ENCODE measurements at places on chromosomes 12 and 14. TPM values are rescaled to one million over a fixed set of nuclear protein-coding genes. Genes with fewer than 3 reads are reported as not detected.

DNA sequence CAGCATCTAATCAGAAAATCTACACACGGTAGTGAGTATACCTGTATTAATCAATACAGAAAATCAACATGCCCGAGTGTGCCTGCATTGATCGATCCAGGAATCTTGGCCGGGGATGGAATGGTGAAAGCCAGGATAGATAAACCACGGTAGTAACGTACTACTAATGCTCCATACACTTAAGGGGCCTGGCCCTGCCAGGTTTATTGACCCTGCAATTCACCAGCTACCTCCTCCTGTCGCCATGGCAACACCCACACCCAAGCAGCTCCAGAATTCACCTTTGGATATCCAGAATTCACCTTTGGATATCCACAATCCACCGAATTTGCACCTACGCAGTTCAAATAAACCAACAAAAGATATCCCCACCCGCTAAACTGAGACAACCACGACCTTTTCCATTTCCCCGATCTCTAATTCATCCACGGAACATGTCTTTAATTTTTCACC, 14.8 kb upstream of the CALM1 start:
- no peak for DNase-seq
- H3K27me3 ChIP-seq: peaks cover 2% of the 10 kb centered on the region
- no peaks in the 10 kb centered on the region for H3K36me3 ChIP-seq
- H3K4me1 ChIP-seq: peaks cover 15% of the 10 kb centered on the region

GRCh38 chr14:73180385-73180805, 44.1 kb downstream of the PSEN1 start:
- H3K4me3 ChIP-seq: no peak overlapping the region
- peaks cover 2% of the 10 kb centered on the region for H3K4me1 ChIP-seq
- peaks cover 3% of the 10 kb centered on the region for H3K36me3 ChIP-seq

DNA sequence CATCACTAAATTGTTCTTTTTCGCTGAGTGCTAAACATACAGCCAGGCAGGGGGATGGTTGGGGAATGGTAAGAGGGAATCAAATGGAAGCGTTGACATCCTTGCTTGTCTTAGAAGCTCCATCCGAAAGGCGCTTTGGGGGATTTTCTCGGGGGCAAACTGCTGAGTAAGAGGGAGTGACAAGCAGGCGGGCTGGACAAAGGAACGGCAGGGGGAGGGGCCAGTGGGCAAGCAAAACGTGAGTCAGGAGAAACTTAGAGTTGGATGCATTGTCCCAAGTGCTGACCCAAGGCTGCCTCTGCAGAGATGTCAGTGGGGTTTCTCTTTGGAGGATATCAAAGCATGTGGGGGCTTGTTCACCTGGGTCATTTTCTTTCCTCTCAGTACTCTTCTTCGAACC, 480.5 kb downstream of the VRK1 start:
- DNase-seq: no peak
- H3K27me3 ChIP-seq: peaks cover 17% of the 10 kb centered on the region
- H3K36me3 ChIP-seq: no peaks in the 10 kb centered on the region
- H3K4me1 ChIP-seq: peaks cover 19% of the 10 kb centered on the region
- H3K4me3 ChIP-seq: no peak overlapping the region

- H3K27ac ChIP-seq: no peak overlapping the region
- no peak overlapping the region for H3K4me3 ChIP-seq
- H3K27me3 ChIP-seq: no peaks in the 10 kb centered on the region
- H3K36me3 ChIP-seq: peaks cover 6% of the 10 kb centered on the region
Observed at GRCh38 chr12:32016680-32017482, 57.7 kb downstream of the RESF1 start.

- DNase-seq: no peak
- no peak overlapping the region for H3K27ac ChIP-seq
- no peaks in the 10 kb centered on the region for H3K36me3 ChIP-seq
- H3K4me1 ChIP-seq: peaks cover 7% of the 10 kb centered on the region
Observed at GRCh38 chr12:124504273-124505000, 63.0 kb downstream of the NCOR2 start.

GRCh38 chr14:101449114-101449513, 112.2 kb upstream of the DIO3 start:
- DNase-seq: no peak
- H3K4me3 ChIP-seq: no peak overlapping the region
- H3K27me3 ChIP-seq: peaks cover 93% of the 10 kb centered on the region
- no peaks in the 10 kb centered on the region for H3K36me3 ChIP-seq
- no peak overlapping the region for H3K27ac ChIP-seq
- no peaks in the 10 kb centered on the region for H3K4me1 ChIP-seq

DNA sequence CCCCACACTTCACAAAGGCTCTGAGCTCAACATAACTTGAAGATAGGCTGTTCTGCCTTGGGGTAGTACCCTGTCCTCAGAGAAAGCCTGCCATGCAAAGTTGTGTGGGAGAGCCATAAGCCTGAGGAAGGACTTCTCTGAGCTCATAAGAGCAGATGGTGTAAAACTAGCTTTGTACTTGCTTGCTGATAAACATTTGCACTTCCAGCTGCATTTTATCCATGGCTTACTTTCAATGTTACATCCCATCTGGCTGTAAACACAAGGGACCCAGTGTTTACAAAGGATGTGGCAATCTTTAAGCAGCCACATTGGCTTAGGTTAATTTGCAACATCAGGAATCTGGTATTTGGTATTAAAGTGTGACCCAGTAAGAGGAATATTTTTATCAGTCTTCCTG, 258.1 kb downstream of the IPO8 start:
- no peak overlapping the region for H3K27ac ChIP-seq
- no peaks in the 10 kb centered on the region for H3K36me3 ChIP-seq
- no peak overlapping the region for H3K4me3 ChIP-seq
- no peak for DNase-seq
- peaks cover 4% of the 10 kb centered on the region for H3K27me3 ChIP-seq

DNA sequence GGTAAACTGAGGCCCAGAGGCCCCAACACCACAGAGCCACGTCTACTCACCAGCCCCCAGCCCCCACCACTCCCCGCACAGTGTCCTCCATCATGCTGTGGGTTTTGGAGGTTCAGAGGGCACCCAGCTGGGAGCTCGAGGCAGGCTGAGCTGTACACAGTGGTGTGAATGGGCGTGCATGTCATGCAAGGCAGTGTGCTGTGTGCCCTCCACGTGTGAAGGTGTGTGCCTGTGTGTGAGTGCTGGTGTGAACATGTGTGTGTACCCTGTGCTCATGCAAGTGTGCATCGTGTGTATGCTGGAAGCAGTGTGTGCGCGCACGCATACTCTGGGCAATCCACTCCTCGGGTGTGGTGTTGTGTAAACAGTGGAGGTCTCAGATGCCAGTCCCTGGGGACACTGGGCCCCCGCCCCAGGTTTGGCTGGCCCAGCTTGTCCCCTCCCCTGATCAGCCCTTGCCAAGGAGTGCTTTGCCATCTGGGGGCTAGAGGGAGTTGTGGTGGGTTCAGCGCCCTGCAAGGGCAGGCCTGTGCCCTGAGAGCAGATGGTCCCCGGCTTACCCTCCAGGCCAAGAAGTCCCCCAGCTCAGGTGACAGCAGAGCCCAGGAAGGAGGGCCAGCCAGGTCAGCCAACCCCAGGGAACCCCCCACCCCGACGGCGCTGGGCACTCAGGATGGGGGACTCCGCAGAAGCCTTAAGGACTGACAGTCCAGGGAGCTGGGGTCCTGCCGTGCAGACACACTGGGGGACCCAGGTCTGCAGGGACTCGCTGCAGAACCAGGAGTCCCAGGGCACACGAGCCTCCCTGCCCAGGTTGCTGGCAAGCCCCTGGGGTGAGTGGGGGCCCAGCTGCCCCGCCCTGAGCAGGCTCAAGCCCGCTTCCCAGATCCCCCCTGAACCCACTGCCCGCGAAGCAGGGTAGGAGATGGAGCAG, 23.8 kb upstream of the GPR132 start:
- peaks cover 2% of the 10 kb centered on the region for H3K27me3 ChIP-seq
- no peak overlapping the region for H3K27ac ChIP-seq
- DNase-seq: peak; percentile 36
- peaks cover 22% of the 10 kb centered on the region for H3K4me1 ChIP-seq
- no peaks in the 10 kb centered on the region for H3K36me3 ChIP-seq

DNA sequence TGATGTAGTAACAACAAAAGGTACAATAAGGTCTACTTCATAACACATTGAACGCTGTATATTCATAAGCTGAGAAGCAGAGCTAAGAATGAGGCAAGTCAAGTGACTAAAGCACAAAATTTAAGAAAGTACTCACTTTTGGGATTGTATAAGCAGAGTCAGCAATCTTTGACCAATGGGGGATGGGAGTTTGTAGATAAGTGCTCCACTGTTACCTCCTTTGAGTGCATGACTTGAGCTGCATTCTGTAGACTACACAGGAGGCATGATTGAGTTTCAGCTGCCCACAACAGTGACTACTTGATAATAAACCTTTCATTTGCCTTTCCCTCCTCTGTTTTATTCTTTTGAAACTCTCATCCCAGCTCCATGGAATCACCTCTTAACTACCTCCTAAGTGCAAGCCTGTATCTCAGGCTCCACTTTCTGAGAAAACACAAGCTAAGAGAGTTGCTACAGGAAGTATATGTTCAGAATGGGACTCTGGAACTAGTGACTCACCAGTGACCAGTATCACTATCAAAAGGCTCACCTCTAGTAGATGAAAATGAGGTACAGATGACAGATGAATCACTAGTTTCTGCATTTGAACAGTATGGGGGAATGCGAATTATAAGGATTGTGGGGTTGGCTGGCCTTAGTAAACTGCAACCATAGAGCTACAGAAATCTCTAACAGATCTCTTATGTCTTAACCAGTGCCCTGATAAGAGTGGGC, 49.2 kb downstream of the SLC35F4 start:
- H3K4me3 ChIP-seq: no peak overlapping the region
- H3K27ac ChIP-seq: no peak overlapping the region
- no peaks in the 10 kb centered on the region for H3K27me3 ChIP-seq
- no peak for DNase-seq
- H3K4me1 ChIP-seq: no peaks in the 10 kb centered on the region

- H3K27me3 ChIP-seq: no peaks in the 10 kb centered on the region
- H3K4me1 ChIP-seq: peaks cover 5% of the 10 kb centered on the region
- H3K27ac ChIP-seq: no peak overlapping the region
- DNase-seq: no peak
Observed at GRCh38 chr12:48040354-48040753, 36.1 kb upstream of the COL2A1 start.

DNA sequence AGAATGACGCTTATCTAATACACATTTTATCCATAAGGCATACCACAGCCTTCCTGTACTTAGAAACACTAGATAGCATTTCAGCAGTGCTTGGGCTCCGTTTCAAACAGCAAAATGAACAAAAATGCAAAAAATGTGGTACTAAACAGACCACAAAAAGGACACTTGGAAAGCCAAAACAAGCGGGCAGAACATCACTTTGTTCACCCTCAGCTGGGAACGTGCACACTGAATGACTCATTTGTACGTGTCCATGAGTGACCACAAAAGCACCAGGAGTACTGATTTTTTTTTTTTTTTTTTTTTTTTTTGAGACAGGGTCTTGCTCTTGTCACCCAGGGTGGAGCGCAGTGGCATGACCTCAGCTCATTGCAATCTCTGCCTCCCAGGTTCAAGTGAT, 8.9 kb upstream of the FOXN3 start:
- H3K36me3 ChIP-seq: peaks cover 7% of the 10 kb centered on the region
- H3K27me3 ChIP-seq: no peaks in the 10 kb centered on the region
- DNase-seq: no peak
- peak overlapping the region; percentile 37 for H3K4me3 ChIP-seq
- H3K4me1 ChIP-seq: peaks cover 59% of the 10 kb centered on the region
- H3K27ac ChIP-seq: peak overlapping the region; percentile 72

DNA sequence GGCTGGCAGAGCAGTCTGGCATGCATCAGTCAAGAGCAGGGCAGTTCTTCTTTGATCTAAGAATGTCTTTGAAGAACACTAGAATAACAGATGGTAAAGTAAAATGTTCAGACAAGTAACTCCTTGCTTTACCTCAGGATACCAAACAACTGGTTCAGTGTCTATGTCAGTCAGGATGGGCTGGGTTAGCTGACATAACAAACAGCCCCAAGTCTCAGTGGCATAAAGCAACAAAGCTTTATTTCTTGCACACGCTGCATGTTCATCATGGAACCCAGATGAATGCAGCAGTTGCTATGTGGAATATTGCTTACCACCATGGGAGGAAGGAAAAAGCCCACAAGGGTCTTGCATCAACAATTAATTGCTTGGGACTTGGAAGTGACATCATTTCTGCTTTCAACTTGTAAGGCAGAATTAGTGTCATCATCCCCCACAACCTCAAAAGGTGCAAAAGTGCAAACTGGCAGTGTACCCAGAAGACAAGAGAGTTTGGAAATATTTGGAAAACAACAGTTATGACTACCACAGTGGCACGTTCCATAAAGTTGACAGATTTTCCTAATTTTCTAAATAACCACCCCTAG, 21.2 kb downstream of the GPRC5D start:
- H3K4me3 ChIP-seq: no peak overlapping the region
- H3K27me3 ChIP-seq: peaks cover under 1% of the 10 kb centered on the region
- no peak for DNase-seq
- no peak overlapping the region for H3K27ac ChIP-seq
- no peaks in the 10 kb centered on the region for H3K36me3 ChIP-seq

DNA sequence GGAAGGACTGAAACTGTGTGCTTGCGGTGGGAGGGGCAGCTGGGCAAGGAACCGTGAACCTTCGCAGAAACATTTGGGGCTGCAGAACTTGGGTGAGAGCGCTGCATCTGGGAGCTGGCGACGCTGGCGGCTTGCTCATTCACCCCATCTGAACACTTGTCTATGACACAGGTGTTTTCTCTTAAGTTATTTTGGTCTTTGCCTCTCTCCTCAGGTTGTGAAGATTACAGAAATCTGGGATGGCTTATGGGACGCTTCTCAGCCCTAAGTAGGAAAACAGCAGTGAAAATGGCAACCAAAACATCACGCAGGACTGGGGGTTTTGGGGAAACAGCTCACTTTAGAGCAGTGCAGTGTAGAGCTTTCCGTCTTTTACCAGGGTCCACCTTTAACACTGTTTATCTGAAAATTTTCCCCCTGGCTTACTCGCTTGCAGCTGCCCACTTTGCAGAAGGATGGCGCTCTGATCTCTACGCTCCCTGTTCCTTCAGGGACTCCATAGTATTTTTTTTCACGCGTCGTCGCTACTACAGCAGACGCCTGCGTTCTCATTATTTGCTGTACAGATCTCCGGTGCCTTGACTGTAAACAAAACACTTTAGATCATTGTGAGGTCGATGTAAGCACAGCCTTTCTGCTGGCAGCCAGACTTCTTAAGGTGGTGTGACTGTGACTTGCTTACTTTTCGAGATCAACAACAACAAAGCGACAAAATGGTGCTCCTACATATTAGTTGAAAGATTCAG, 2.7 kb upstream of the CDKN1B start:
- H3K27me3 ChIP-seq: no peaks in the 10 kb centered on the region
- H3K4me3 ChIP-seq: peak overlapping the region; percentile 90
- H3K36me3 ChIP-seq: peaks cover 28% of the 10 kb centered on the region
- DNase-seq: peak; percentile 51

APOF gene
- total RNA-seq: not detected

PRB3 gene
- total RNA-seq: not detected

GZMH gene
- total RNA-seq: 5.7 TPM

CLMN gene
- 3.7 TPM for total RNA-seq

FUT8 gene
- total RNA-seq: 86.4 TPM

BCL11B gene
- 99.5 TPM for total RNA-seq

HIP1R gene
- total RNA-seq: 57.8 TPM

CD4 gene
- 2.6 TPM for total RNA-seq
